ENCODE measurements at places on chromosomes 12 and 14. TPM values are rescaled to one million over a fixed set of nuclear protein-coding genes. Genes with fewer than 3 reads are reported as not detected.

APOF gene
- not detected for total RNA-seq

LAG3 gene
- 0.17 TPM for total RNA-seq

ACOT4 gene
- 0.76 TPM for total RNA-seq

SERPINA10 gene
- total RNA-seq, result not detected

LALBA gene
- not detected for total RNA-seq

RPGRIP1 gene
- total RNA-seq, result not detected

RND1 gene
- total RNA-seq, result not detected

DNA sequence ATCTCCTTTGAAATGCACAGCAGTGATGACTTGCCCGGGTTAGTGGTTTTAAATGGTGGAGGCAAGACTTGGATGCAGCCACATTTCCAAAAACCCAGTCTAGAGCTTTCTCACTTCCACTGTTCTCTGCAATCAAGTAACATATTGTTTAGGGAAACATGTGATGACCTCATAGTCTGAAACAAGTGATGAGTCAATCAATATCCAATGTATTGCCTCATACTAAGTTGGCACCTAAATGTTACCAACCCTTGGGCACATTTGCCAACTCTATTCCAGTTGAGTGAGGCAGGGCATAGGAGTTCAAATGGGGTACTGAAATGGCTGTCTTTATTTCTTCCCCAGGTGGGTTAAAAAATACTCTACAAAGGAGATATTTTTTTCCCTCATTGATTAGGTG is 1105.4 kb downstream of the VRK1 start:
- no peak for DNase-seq

- DNase-seq, result no peak
Measured at GRCh38 chr12:68579254-68579653, 31.4 kb upstream of the RAP1B start.

DNA sequence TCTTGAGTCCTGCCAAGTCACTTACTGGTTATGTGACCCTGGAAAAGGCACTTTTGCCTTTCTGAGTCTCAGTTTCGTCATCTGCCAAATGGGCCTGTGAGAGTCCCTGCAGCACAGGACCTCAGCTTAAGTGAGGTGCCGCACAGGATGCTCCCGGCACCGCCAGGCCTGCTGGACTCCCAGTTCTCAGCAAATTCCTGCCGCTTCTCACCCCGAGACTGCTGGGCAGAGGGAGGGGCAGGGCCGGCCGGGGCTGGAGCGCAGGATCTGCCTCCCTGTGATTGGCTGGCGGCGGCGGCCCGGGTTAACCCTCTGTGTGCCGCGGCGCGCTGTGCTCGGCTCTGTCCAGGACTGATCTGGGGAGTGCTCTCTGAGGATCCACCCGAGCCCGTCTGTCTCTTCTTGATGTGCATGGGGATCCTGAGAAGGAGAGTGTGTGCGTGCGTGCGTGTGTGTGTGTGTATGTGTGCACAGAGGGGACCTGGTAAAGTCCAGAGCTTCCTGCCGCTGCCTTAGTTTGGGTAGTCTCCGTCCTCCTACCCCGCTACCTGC is 8.6 kb downstream of the SETD1B start:
- no peak for DNase-seq

GRCh38 chr14:68198713-68199495 is 379.3 kb downstream of the RAD51B start:
- DNase-seq, result no peak

GRCh38 chr12:29750131-29750927 is 33.4 kb downstream of the TMTC1 start:
- no peak for DNase-seq

DNA sequence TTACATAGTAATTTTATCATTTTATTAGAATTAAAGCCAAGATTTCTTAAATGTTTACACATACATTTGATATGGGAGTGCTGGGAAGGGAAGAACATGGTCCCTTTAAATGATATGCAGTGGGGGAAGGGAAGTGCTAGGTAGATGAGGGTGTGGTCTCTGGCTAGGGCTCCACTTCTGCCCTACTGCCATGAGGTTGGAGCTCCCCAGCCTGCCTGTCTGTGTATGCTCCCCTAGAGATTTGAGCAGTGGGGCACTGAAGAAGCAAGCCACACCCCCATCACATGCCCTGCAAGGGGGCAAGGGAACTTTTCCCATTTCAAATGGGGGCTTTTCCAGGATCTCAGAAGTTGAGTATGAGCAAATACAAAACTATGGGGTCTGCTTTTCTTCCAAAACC is 25.5 kb downstream of the CLECL1 start:
- no peak for DNase-seq

GRCh38 chr14:80988192-80988591 is 32.8 kb downstream of the TSHR start:
- no peak for DNase-seq

GRCh38 chr14:29648045-29648444 is 279.6 kb downstream of the PRKD1 start:
- DNase-seq, result no peak

DNA sequence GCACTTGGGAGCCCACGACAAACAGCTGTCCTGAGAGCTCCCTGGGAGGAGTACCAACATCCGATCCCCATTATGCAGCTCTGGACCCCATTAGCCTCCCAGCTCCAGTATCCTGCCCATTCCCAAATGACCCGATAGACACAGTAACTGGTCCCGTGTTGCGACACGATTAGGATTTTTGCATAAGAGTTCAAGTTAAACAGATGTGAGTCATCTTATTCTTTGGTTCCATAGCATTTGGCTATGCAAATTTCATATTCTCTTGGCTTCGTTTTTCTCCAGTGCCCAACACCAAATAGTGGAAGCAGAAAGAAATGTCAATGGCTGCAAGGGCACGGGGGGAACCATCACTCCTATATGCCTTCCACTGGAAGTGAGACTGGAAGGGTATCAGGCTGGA is 43.0 kb upstream of the LRRC10 start:
- DNase-seq, result no peak

GRCh38 chr12:98352218-98352811 is 163.1 kb upstream of the TMPO start:
- DNase-seq, result peak; percentile 57

All from MG63 (cell line).